ENCODE measurements at places on chromosomes 1 and 21.

DNA sequence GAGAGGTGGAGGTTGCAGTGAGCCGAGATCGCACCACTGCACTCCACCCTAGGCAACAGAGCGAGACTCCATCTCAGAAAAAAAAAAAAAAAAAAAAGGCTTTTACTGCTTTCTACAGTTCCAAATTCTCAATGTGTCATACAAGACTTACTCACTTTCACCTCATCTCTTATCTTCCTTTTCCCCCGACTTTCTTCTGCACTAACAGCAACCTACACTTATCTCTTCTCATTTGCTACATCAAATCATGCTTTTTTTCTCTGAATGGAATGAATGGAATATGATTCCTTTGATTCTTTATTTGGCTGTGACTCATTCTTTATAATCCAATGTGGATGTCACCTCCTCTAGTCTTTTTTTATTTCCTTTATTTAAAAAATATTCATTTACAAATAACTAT is 168.4 kb upstream of the DMRTA2 start:
- DNase-seq: no peak

DNA sequence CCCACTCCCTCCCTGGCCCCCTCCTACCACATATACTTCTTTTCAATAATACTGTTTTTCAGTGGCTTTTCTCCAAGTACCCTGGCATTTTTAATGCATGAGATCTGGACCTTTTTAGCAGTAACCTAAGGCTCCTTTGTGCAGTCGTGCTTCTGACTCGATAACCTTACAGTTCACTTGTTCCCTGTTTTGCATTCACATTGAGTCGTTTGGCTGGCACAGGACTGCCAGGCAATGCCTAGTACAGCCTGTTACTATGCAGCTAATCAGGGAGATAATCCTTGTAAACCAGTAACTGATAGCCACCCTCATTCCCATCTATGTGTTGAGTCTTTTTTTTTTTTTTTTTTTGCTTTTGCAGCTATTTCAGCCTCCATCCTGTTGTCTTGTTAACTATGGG is 3.7 kb downstream of the ATP1B1 start:
- DNase-seq: no peak

- DNase-seq: no peak
Observed at GRCh38 chr1:160454371-160455152, 54.2 kb downstream of the VANGL2 start.

DNA sequence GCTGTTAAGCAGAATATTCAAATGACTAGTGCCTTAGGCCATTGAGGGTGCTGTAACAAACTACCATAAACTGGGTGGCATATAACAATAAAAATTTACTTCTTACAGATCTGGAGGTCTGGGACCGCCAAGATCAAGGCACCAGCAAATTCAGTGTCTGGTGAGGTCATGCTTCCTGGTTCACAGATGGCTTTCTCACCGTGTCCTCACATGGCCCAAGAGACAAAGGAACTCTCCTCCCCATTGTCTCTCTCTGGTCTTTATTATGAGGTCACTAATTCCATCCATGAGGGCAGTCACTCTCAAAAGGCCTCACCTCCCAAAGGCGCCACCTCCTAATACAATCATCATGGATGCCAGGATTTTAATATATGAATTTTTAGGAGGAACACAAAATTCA is 127.3 kb downstream of the GABPA start:
- no peak for DNase-seq

- DNase-seq: no peak
Observed at GRCh38 chr1:37622131-37622530, 12.6 kb downstream of the RSPO1 start.

GRCh38 chr1:20893931-20894330 is 106.8 kb upstream of the HP1BP3 start:
- no peak for DNase-seq

GRCh38 chr1:66315671-66316070 is 218.3 kb upstream of the SGIP1 start:
- DNase-seq: no peak

GRCh38 chr1:58895082-58895481 is 111.2 kb upstream of the JUN start:
- DNase-seq: no peak

GRCh38 chr21:41663805-41664788 is 102.8 kb downstream of the RIPK4 start:
- no peak for DNase-seq

DNA sequence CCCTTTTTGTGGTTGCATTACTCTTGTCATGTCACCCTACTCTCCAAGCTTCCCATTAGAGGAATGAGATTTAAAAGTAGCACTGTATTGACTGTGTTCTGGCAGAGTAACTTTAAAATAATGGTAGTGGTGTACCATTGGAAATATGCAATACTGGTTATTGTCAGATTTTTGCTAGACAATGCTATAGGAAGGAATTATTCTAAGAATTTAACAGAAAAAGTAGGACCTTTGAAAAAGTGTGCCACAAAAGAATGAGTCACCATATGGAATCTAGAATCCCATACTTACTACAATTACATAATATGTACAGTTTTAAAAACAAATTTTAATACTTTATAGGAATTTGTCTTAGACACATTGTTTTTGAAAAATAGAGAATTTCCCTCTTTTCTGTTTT is 13.8 kb downstream of the MIER1 start:
- DNase-seq: no peak

DNA sequence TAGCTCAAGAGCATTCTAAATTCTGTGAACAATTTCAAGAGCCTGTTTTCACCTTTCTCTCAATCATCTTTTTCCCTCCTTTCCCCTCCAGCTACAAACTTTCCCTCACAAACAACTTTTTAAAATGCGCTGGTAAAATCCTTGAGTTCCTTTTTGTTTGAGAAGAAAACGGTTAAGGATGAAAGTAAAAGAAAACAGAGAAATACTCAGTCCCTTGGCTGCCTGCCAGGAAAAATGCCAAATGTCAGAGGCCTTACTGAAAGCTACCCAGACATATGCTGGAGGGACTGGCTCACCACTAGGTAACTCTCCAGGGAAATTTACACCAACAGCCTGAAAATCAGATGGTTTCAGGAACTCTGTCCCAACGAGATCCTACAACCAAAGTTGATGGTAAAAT is 11.0 kb upstream of the SERBP1 start:
- DNase-seq: peak; percentile 11

- DNase-seq: no peak
Observed at GRCh38 chr1:69863704-69864103, 296.0 kb downstream of the LRRC7 start.

DNA sequence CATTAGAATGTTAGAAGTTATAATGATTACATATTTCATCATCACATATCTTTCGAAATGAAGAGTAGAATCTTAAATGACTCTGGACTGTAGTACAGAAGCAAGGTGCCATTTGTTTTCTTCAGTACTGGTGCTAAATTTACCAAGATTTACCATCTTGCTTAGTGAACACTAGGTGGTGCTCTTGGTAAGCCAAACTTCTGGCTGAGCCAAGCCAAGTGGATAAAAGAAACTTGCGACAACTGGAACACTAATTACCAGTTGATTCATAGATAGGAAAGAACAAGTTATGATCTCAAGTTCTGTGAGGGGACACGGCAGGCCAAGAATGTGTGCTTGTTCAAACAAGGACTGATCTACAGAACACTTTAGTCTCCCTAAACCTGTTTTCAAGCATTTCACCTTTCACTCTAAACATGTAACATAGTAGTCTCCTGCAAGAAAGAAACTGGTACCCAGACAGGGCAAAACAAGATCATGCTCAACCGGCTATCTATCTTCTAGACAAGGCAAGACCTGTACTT is 19.8 kb downstream of the SPRTN start:
- no peak for DNase-seq

GRCh38 chr1:30856260-30856790 is 52.2 kb downstream of the SDC3 start:
- DNase-seq: no peak

Data from stimulated activated CD4-positive, alpha-beta T cell treated with anti-CD3 and anti-CD28 coated beads, TNF-alpha, amount 100 ng/mL, for 1 hour (primary cell).